BJ (cell line): ENCODE measurements at places on chromosomes 5 and 9. TPM values are rescaled to one million over a fixed set of nuclear protein-coding genes. Genes with fewer than 3 reads are reported as not detected.

- no peak for DNase-seq
These were observed 115.2 kb downstream of the BOD1 start for GRCh38 chr5:173501271-173501670.

- DNase-seq = no peak
These were observed 244.3 kb downstream of the FAM170A start for GRCh38 chr5:119873611-119874010.

- DNase-seq = peak; percentile 91
These were observed at the start of gene BOD1 for GRCh38 chr5:173616577-173617118. Gene BOD1, minus strand, starts transcription at chr5:173616650. Its CDS starts 214 bp downstream, at chr5:173616436.

- DNase-seq = no peak
These were observed 403 bp downstream of the NINJ1 start for GRCh38 chr9:93133681-93134014.

DNA sequence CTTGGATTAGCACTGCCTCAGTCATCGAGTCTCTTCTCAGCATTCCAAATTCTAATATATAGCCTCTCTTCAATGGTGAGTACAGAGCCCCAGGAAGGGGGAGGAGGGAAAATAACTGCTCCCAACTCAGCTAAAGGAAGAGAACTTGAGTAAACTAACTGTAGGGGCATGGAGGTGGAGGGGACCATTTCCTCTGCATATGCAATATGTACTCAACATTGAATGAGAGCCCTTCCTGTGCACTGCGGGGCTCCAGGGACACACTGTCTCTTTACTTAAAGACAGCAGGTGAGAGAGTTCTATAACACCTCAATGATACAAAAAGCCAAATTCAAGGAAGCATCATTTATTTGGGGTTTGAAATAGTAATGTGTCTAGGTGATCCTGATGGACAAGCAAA is 75.1 kb downstream of the GNAQ start:
- no peak for DNase-seq

DNA sequence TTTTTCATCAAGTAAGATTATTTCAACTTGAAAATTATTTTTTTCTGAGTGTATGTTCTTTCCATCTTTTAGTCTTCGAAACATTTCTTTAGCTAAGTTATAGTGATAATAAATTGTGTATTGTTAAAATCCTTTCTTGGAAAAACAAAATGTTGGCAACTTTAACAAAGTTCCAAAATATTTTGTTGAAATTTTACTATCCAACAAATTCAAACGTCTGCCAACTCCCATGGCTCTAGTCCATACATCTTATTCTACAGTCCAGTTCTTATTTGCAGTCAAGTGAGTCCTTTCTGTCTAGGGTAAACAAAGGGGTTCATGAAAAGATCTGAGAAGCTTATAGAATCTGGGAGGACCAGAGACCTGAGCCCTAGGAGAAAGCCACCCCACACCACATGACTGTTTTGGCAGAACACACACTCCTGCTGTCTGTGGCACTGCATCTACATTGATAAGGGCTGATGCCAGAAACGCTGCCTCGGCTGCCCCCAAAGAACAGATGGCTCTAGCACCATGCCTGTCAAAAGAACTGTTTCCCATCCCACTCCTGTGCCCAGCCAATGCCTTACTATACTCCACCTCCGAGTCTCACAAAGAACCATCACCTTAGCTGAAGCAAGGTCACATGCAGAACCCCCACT is 47.5 kb downstream of the FEM1C start:
- DNase-seq = no peak

- no peak for DNase-seq
These were observed 513.1 kb downstream of the IRX1 start for GRCh38 chr5:4108690-4109089.

- no peak for DNase-seq
These were observed 46.8 kb upstream of the HAND1 start for GRCh38 chr5:154524859-154525258.

DNA sequence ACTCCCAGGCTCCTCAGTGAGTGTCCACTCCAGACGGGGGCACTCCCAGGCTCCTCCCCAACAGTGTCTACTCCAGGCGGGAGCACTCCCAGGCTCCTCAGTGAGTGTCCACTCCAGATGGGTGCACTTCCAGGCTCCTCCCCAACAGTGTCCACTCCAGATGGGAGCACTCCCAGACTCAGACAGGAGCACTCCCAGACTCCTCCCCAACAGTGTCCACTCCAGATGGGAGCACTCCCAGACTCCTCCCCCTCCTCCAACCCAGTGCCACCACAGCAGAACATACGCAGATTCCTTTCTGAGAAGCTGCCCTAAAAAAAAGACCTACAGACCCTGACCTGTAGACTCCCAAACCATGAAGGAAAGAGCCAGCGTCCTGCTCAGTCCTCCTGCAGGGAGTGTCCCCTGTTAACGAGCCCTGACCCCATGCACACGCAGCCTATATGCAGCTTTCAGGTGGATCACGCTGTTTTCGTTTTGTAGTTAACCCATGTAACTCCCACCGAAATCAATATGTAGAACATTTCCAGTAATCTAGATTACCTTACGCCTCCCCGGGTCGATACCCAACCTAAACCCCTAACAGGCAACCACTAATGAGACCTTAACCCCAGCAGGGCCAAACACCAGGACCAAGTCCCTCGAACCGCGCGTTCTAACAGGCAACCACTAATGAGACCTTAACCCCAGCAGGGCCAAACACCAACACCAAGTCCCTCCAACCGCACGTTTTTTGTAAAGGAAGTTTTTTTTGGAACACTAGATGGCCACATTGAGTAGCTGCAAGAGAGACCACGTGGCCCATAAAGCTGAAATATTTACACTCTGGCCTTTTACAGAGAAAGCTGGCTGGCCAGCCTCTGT is 15.7 kb downstream of the PNPLA7 start:
- no peak for DNase-seq

GRCh38 chr5:177189965-177190364 is 56.4 kb downstream of the NSD1 start:
- peak; percentile 2 for DNase-seq

- DNase-seq = no peak
These were observed at the start of gene CDH12 for GRCh38 chr5:22852807-22853660. Gene CDH12, minus strand, starts transcription at chr5:22853344.

GRCh38 chr9:133238272-133238850 is 29.3 kb upstream of the OBP2B start:
- DNase-seq = no peak

GRCh38 chr5:69007163-69007562 is 86.7 kb upstream of the SLC30A5 start:
- no peak for DNase-seq

DNA sequence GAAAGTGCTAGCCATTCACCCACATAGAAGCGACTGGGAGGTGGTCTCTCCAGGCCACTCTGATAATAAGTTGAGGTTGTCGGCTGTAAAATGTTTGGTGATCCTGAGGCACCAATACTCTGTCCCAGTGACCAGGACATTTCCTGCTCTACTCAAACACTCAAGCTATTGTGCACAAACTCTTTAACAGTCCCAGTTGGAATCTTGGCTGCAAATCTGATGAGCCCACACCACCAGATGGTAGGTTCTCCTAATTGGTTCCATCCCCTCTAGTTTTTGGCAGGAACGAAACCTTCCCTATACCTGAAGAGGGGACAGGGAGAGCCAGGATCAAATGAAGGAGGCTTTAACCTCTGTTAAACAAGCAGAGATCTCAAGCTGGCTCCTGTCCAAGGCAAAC is 14.3 kb downstream of the GRIA1 start:
- no peak for DNase-seq

RELL2 gene
- polyA plus RNA-seq = 3.7 and 5.0 TPM in 2 replicates

SET gene
- polyA plus RNA-seq = 51.6 and 130 TPM in 2 replicates

DNA sequence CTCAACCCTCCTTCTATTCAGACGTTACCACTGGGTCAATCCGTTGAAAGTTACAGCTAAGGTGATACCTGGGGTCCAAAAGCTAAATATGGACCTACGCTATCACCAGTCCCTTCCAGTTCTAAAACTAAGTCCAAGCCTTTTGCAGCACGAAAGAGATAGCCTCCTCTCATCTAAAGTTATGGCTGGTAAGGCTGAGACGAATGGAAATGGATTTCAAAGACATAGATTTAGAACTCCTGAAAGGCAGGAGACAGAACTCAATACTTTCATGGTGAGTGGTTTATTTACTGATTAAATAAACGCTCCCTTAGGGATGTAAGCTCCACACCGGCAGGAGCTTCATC is 751 bp upstream of the RIC1 start:
- no peak for DNase-seq

ADAMTSL2 gene
- polyA plus RNA-seq = not detected in 2 replicates

DNA sequence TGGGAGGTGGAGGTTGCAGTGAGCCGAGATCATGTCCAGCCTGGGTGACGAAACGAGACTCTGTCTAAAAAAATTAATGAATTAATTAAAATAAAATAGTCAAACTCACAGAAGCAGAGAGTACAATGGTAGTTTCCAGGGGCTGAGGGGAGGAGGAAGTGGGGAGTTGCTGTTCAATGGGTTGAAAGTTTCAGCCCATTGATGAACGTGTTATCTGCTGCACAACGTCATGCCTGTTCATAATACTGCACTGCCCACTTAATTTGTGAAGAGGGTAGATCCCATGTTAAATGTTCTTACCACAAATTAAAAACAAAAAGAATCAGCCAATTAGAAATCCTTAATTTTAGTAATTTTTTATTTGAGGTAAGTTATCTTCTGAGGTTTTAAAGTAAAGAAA is 16.4 kb upstream of the RUFY1 start:
- no peak for DNase-seq

GRCh38 chr5:115309751-115310370 is 13.4 kb upstream of the CCDC112 start:
- DNase-seq = no peak

DNA sequence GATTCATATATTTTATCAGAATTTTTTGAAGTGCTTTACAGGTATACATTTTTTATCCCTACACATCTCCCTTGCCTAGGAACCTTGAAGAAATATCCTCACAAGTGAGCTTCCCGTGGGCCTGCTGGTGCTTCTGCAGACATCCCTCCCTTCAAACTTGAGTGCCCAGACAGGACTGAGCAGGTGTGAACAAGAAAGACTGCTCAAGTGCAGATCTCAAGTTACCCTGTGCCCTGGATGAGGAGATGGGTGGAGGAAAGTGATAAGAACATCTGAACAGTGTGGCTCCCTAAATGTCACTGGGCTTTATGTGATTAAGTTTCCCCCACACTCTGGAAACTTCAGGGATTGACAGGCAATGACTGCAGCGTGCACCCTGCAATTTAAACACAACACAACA is 209.8 kb downstream of the TLE1 start:
- DNase-seq = no peak

FAM170A gene
- not detected in 2 replicates for polyA plus RNA-seq

DNA sequence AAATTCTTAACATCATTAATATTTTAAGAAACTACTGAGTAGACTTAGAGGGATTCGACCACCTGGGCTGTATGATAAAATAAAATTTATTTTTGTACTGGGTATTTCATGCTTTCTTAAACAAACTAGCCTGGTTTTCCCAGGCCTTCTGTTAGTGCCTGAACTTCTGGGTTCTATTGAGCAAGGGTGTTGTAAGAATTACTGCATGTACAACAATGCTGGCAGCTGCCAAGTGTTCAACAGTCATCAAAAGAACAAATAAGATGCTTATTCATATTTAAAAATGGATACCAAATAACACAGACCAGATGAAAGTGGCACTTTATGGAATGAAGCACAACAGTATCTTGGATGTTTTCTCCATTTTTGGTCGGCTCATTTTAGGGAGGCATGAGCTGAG is 123.2 kb upstream of the FBXL7 start:
- DNase-seq = no peak

DNA sequence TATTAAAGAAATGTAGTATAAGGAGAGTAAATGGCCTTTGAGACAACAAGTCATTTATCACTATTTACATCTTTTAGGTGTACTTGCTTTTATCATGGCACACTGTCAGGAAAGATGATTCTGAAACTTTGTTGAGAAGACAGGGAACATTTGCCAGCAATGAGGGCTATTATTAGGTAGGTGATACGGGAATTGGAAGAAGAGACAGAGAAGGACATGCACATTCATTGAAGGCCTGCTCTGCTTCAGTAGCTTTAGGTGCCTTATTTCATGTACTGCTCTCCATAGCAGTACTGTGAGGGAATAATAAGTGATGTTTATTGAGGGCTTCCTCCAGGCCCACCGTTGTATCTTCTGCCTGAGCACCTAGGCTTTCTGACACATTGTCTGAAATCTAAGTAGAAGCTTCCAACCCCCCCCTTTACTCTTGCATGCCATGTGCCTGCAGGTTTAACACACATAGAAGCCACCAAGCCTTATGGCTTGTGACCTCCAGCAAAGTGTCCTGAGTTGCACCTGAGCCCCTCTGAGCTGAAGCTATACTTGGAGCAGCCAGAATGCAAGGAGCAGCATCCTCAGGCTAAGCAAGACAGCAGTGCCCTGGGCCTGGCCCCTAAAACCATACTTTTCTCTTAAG is 275.2 kb upstream of the VLDLR start:
- no peak for DNase-seq

DNA sequence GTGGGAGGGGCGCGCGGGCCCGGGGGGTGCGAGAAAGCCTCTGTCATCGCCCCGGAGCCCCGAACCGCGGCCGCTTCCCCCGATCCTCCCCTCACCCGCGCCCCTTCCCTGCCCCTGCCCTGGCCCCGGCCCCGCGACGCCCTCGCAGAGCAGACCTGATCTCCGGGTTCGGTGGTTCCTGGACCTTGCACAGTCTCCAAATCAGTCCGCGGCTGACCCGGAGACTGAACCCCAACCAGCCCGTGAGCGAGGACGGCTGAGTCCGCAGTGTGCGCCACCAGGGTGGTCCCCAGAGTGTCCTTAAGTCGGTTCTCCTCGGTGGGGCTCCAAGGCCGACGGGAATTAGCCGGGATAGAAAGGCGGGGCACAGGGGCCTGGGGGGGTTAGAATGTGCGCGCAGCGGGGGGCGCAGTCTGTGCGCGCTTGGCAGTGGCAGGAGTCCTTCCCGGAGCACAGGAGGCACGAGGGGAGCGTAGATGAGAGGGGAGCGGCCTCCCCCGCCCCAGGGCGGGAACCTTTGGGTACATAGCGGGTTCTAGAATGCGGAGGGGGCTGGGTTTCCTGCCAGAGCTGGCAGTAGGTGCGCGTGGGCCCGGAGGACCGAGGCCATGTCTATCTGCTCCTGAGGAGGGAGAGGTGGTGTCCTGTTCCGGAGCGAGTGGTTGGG is 779 bp downstream of the PKN3 start:
- DNase-seq = no peak

- DNase-seq = no peak
These were observed 9.0 kb downstream of the CDX1 start for GRCh38 chr5:150175536-150175935.

DNA sequence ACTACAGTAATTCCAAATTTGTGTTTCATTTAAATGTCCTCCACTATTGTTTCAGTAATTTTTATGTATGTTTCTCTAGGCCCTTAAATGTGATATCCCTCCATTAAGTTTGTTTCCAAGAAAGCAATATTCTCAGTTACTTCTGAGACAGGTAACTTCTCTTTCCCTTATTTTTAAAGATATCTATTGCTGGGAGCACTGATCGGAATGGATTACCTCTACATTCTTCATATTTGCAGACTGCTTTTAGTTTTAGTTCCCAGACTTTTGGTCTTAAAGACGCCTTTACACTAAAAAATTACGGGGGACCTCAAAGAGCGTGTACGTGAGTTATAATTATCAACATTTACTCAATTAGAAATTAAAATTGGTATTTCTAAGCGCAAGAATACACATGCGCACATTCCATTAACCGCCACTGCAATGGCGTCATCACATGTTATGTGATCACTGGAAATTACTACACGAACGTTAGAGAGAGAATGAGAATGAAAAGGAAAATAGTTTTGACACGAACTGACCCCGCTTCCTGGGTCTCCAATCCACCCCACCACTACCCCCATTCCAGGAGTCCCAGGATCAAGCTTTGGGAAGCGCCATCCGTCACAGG is 519 bp upstream of the RAD50 start:
- DNase-seq = no peak
